IPS DF 6.9 (cell line): ENCODE measurements at places on chromosomes 16 and 17.

DNA sequence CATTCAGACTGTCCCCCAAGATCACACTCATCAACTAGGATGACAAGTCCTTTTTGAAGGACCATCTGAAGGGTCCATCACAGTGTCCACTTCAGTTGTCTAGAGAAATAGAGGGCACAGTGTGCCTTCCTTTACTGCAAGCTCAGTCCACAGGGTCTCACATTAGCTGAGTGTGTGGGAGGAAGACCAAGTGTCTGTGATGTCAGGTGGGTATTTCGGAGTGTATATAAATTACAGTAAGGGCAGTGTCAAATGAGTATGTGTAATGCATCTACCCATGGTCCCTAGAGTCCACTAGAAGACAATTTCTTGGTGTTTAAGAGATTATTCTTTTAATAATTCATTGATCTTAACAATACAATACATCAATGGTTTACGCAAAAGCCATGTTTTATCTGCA lies 272.2 kb downstream of the CDH13 start:
- H3K4me3 ChIP-seq: no peak overlapping the region
- H3K4me1 ChIP-seq: no peaks in the 10 kb centered on the region
- no peak overlapping the region for H3K27ac ChIP-seq
- no peaks in the 10 kb centered on the region for H3K27me3 ChIP-seq

DNA sequence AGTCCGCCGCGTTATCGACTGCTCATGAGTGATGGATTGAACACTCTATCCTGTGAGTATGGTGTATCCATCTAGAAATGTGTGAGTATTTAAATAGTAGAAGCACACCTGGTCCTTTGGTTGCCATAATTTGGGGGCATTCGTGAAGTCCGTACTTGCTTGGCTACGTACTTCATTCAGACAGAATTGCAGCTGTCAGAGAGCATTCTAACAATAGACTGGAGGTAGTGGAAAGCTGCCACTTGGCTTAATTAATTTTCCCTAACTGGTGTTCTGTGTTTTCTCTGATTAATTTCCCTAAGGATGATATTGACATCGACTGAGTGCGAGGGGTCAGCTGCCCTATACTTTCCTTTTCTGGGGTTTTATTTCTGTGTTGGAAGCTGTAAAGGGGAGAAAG lies 14.1 kb downstream of the RPA1 start:
- no peaks in the 10 kb centered on the region for H3K4me1 ChIP-seq
- DNase-seq: no peak
- H3K27ac ChIP-seq: no peak overlapping the region
- no peaks in the 10 kb centered on the region for H3K27me3 ChIP-seq
- H3K36me3 ChIP-seq: peaks cover 12% of the 10 kb centered on the region; the same call in 1 of the 2 replicates

GRCh38 chr17:13646969-13647542 lies 45.3 kb upstream of the HS3ST3A1 start:
- H3K4me3 ChIP-seq: no peak overlapping the region
- DNase-seq: no peak
- no peaks in the 10 kb centered on the region for H3K27me3 ChIP-seq
- no peak overlapping the region for H3K27ac ChIP-seq
- no peaks in the 10 kb centered on the region for H3K36me3 ChIP-seq

DNA sequence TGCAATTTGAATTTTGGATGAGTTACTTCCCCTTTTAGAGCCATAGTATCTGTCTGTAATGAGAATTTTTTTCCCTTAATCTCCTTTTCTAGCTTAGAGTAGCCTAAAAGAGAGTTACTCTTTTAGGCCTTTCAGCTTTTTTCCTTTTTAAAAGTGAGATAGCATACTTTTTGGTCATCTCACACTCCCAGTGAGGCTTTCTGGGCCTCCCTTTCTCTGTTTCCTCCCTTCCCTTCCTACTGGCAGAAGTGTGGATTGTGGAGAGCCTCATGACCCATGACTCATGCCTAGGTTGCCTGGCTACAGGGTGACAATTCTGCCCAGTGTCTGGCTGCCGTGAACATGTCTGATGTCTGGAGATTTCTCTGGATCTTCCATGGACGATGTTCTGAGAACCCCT lies 15.2 kb downstream of the KRT23 start:
- DNase-seq: no peak
- no peaks in the 10 kb centered on the region for H3K27me3 ChIP-seq
- H3K36me3 ChIP-seq: no peaks in the 10 kb centered on the region
- H3K4me3 ChIP-seq: no peak overlapping the region
- H3K4me1 ChIP-seq: no peaks in the 10 kb centered on the region

GRCh38 chr17:49741009-49741691 lies 22.8 kb downstream of the FAM117A start:
- H3K27ac ChIP-seq: no peak overlapping the region
- H3K27me3 ChIP-seq: no peaks in the 10 kb centered on the region
- H3K36me3 ChIP-seq: no peaks in the 10 kb centered on the region
- DNase-seq: no peak
- no peak overlapping the region for H3K4me3 ChIP-seq
- H3K4me1 ChIP-seq: no peaks in the 10 kb centered on the region

DNA sequence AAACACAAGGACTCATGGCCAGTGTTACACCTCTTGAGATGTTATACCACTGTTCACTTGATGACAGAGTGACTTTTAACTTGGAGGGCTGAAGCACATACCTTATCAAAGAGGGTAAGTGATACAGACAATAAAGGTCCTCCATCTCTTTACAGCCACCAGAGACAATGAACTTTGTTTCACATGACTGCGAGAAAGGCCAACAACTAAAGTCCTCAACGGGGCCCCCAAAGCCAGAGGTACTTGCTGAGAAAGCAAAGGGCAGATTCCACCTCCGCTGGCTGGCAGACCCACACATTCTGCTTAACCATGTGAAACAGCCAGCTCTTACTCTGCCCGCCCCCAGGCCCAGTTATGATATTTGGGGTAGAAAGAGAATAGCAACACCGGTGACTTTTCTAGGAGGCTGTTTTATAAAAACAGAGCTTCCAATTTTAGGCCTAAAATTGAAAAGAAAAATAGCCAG lies 21.4 kb downstream of the DCUN1D3 start:
- DNase-seq: no peak
- H3K4me1 ChIP-seq: no peaks in the 10 kb centered on the region
- H3K27ac ChIP-seq: no peak overlapping the region
- H3K4me3 ChIP-seq: no peak overlapping the region
- H3K36me3 ChIP-seq: no peaks in the 10 kb centered on the region

DNA sequence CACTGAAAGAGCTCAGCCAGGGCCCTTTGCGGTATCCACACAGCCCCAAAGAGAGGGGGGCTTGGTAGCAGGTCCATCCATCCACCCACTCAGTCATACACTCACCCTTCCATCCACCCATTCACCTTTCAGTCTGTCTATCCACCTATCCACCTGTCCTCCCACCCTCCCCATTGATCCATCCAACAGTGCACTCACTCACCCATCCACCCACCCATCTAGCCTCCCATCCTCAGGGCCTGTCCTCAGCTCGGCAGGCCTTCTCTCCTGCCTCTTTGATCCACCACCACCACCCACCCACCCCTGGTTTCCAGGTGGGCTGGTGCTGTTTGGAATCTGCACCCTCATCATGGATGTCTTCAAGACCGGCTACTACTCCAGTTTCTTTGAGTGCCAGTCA lies 1.2 kb downstream of the OTOP2 start:
- peaks cover 40% of the 10 kb centered on the region for H3K27me3 ChIP-seq
- no peak for DNase-seq
- no peaks in the 10 kb centered on the region; the same call in 1 of the 2 replicates for H3K36me3 ChIP-seq

- no peaks in the 10 kb centered on the region for H3K27me3 ChIP-seq
- no peak for DNase-seq
- H3K36me3 ChIP-seq: no peaks in the 10 kb centered on the region
- no peak overlapping the region for H3K4me3 ChIP-seq
These were observed 194.4 kb downstream of the MAP2K6 start for GRCh38 chr17:69608808-69609472.

DNA sequence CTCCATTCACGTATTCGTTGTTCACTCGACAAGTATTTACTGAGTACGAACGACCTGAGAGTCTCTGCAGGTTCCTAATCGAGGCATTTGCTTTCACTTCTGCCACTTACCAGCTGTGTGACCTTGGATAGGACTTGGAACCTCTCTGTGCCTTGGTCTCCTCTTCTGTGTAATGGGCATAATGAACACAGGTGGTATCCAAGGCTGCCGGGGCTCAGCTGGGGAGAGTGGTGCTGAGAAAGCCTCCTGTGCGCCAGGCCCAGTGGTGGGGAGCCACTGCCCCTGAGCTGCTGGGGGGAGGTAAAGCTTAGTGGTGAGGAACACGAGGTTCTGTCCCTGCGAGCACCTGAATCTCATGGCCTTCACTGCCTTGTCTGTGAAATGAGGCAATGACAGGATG lies 150.7 kb downstream of the IRF8 start:
- H3K27me3 ChIP-seq: no peaks in the 10 kb centered on the region
- no peaks in the 10 kb centered on the region; the same call in 1 of the 2 replicates for H3K36me3 ChIP-seq
- H3K4me3 ChIP-seq: no peak overlapping the region
- 0 out of 2 replicates have a peak, but pooled peaks cover 2% of the 10 kb centered on the region for H3K4me1 ChIP-seq

GRCh38 chr17:5789528-5789927 lies 205.2 kb upstream of the NLRP1 start:
- H3K27ac ChIP-seq: no peak overlapping the region
- H3K4me3 ChIP-seq: no peak overlapping the region
- DNase-seq: no peak
- H3K36me3 ChIP-seq: no peaks in the 10 kb centered on the region
- no peaks in the 10 kb centered on the region for H3K27me3 ChIP-seq

DNA sequence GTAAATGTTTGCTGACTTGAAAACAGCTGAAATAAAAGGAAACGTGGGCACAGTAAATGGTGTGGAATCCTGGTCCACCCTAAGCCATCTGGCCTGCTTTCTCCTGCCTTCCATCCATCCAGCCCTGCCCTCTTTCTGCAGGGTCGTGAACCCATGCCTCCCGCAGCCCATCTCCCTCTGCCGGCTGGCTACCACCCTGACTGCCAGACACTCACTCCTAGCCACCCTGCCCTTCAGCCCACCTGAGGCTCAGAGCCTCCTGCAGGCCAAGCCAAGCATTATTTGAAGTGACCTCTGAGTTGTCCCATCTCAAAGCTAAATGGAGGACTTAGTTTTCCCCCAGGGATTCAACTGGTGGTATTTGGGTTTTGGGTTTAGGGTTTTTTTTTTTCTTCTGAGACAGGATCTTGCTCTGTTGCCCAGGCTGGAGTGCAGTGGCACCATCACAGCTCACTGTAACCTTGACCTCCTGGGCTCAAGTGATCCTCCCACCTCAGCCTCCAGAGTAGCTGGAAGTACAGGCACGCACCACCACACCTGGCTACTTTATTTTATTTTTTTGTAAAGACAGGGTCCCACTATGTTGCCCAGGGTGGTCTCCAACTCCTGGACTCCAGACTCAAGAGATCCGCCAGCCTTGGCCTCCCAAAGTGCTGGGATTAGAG lies 8.4 kb downstream of the ZDHHC1 start:
- no peaks in the 10 kb centered on the region for H3K36me3 ChIP-seq
- no peaks in the 10 kb centered on the region for H3K27me3 ChIP-seq
- DNase-seq: no peak
- H3K4me3 ChIP-seq: no peak overlapping the region
- H3K27ac ChIP-seq: no peak overlapping the region

DNA sequence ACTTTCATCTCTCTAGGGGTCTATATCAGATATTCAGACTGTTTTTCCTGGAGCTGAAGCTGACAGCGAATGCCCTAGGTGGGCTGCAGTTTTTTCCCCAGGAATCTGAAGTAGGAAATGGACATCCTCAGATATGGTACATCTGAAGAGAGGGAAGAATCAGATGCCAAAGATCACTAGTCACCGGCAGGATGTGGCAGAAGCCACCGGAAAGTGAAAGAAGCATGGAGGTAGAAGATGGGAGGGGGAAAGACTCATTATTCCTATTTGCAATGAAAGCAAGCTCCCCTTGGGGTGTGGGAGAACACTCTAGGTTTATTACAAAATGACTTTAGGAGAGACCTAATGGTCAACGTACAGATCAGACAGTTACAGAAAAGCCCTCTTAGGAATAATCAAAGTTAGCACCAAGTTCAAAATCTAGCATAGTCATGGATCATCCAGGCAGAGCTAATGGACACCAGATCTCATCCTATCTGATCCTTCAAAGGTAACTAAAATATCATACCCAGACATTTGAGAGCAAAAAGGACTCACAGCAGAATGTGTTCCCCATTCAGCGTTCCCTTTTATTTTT lies 110.7 kb downstream of the HS3ST3A1 start:
- H3K36me3 ChIP-seq: no peaks in the 10 kb centered on the region
- H3K27ac ChIP-seq: no peak overlapping the region
- no peaks in the 10 kb centered on the region for H3K27me3 ChIP-seq
- no peak overlapping the region for H3K4me3 ChIP-seq

DNA sequence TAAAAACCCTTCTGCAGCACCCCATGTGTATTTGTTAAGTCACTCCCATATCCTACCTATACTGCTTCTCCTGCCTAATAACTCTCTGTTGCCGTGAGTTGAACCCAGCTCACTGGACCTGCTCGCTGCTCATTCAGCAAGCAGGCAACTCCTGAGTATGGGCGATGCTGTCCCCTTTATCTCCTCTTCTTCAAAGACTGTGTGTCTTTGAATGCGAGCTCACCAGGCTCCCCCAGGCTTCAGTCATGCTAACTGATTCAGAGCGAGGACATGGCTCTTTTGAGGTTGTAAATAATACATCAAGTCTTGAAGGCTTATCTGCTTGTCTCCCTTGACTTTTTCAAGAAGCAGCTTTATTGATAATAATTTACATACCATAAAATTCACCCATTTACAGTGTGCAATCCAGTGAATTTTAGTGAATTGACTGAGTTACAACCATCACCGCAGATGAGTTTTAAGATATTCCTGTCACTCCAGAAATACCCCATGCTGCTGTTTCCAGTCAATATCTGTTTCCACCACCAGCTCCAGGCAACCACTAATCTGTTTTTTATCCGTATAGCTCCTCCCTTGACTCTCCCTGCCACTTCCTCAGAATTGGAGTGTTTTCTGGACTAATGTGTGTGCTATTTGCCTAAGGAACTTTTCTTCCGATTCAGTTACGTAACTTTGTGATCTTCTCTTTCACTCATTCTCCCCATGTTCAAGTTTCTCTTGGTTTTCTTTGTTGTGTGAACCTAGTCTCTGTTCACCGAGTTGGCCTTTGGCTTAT lies 132.2 kb downstream of the SPECC1 start:
- no peak for DNase-seq
- no peaks in the 10 kb centered on the region for H3K27me3 ChIP-seq
- no peak overlapping the region for H3K4me3 ChIP-seq
- no peak overlapping the region for H3K27ac ChIP-seq
- H3K36me3 ChIP-seq: no peaks in the 10 kb centered on the region

DNA sequence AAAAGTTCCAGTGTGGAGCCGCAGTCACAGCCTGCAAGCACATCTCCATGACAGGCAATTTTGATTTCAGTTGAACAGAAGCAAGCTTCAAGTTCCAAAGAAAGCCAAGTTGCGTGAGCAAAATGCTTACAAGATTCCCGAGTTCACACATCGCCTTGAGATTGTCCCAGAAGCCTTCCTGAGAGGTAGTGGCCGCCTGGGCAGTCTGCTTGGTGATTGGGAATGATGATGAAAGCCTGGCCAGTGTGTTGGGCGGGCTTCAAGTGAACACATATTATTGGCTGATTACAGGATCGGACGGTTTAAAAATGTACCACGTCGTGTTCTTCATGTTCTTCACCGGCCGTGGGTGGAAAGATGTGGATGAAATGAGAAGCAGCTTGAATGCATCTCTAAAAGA lies 185.5 kb downstream of the FOXL1 start:
- no peak for DNase-seq
- no peaks in the 10 kb centered on the region for H3K36me3 ChIP-seq
- no peak overlapping the region for H3K4me3 ChIP-seq

- H3K27me3 ChIP-seq: no peaks in the 10 kb centered on the region
- no peak overlapping the region for H3K27ac ChIP-seq
- H3K4me3 ChIP-seq: no peak overlapping the region
- H3K4me1 ChIP-seq: peaks cover 8% of the 10 kb centered on the region
- no peaks in the 10 kb centered on the region for H3K36me3 ChIP-seq
These were observed 2.5 kb upstream of the STARD3 start for GRCh38 chr17:39634384-39634871.

GRCh38 chr16:85655216-85656129 lies 33.3 kb downstream of the GINS2 start:
- peaks cover 1% of the 10 kb centered on the region; the same call in 1 of the 2 replicates for H3K4me1 ChIP-seq
- no peaks in the 10 kb centered on the region for H3K27me3 ChIP-seq
- no peak overlapping the region for H3K27ac ChIP-seq
- H3K36me3 ChIP-seq: peaks cover 49% of the 10 kb centered on the region
